Activated CD4-positive, alpha-beta T cell treated with anti-CD3 and anti-CD28 coated beads, Interleukin-2, Interleukin-6, amounts not matched to agents 100 ng/mL and 50 ng/mL, durations not matched to agents 16 hours and 8 hours (primary cell): ENCODE measurements at places on chromosomes 12 and 14.
A peak's percentile ranks its signal among the peaks of the same experiment; 100 is the strongest.

GRCh38 chr12:76018111-76018510 is 13.5 kb downstream of the PHLDA1 start:
- no peak for DNase-seq

DNA sequence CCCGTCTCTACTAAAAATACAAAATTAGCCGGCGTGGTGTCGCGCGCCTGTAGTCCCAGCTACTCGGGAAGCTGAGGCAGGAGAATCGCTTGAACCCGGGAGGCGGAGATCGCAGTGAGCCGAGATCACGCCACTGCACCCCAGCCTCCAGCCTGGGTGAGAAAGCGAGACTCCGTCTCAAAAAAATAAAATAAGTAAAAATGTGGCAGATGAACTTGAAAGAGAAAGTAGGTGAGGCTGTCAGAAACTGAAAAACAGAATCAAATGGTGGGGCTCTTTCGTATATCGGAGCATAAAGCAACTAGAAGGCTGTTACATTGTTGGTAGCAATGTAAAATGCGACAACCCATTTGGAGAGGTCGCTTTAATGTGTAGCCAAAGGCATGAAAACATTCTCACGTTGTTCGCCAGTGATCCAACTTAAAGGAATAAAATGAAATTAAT is 767 bp upstream of the CCNT1 start:
- DNase-seq = no peak

GRCh38 chr12:20262119-20262518 is 106.2 kb upstream of the PDE3A start:
- no peak for DNase-seq

- DNase-seq = peak; percentile 91
Measured at GRCh38 chr12:6867413-6868210, at the start of gene TPI1. Gene TPI1, plus strand, starts transcription at chr12:6867531. Its CDS starts 36 bp downstream, at chr12:6867567.

- no peak for DNase-seq
Measured at GRCh38 chr12:128942960-128943477, 89.7 kb downstream of the GLT1D1 start.
